PC-3 (cell line): ENCODE measurements at places on chromosomes 13 and 19.

- no peak overlapping the region for H3K4me3 ChIP-seq
- no peaks in the 10 kb centered on the region for H3K36me3 ChIP-seq
- H3K27me3 ChIP-seq: no peaks in the 10 kb centered on the region
- no peak overlapping the region for H3K27ac ChIP-seq
- no peak for DNase-seq
Observed at GRCh38 chr19:2331601-2332246, 3.2 kb downstream of the SPPL2B start.

DNA sequence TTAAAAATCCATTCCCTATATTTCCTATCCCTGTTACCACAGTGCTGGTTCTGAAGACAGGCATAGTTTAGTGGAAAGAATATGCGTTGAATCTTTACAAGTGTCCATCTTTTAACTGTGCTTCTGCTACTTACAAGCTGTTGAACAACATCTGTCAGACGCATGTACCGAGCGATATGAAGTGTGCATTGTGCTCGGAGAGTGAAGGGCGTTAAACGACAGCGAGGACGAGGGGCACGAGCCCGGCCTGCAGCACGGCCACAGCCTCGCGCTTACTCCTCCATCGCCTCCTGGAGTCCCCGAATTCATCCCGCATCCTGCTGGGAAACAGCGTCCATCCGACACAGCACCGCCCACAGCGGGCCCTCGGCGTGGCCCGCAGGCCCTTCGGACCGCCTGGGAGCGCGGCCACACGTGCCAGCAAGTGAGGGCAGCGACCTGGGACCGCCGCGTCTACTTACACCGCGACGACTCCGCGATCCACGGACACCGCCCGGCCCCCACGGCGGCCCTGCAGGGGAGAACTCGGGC lies 514 bp downstream of the PCID2 start:
- H3K4me3 ChIP-seq: peak overlapping the region; percentile 99
- DNase-seq: peak; percentile 22
- peaks cover 13% of the 10 kb centered on the region for H3K36me3 ChIP-seq
- H3K4me1 ChIP-seq: peaks cover 36% of the 10 kb centered on the region
- no peaks in the 10 kb centered on the region for H3K27me3 ChIP-seq

DNA sequence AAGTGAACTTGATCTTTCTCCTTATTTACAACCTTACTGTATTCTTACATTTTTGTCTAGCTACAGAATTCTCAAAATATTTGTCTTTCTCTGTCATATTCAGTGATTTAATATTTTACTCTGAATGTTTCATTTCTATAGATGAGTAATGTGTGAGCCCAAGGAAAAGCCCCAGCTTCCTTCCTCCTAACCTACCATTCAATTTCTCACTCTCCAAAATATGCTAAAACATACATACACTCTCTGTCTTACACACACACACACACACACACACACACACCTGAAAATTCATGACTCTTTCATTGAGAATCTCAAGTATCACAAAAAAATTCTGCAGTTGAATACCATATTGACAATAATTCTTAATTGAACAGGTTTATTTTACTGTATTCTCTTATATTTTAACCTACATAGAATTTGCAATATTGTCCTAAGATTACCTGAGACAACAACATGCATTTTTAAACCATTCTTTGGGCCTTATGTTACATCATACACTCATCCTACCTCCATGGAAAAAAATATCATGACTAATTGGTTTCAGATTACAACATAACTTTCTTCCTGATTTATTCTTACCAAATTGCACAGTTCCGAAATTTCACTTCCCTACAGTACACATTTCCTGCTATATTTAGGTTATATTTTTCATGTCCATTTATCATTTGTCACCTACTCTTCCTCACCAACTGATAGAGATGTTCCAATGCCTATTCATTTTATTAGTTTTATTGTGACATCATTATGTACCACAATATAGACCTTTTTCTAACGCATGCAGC lies 1965.6 kb upstream of the PCDH20 start:
- H3K36me3 ChIP-seq: no peaks in the 10 kb centered on the region
- H3K4me3 ChIP-seq: no peak overlapping the region
- H3K27me3 ChIP-seq: no peaks in the 10 kb centered on the region
- H3K4me1 ChIP-seq: no peaks in the 10 kb centered on the region
- H3K27ac ChIP-seq: no peak overlapping the region
- peak; percentile 11 for DNase-seq

DNA sequence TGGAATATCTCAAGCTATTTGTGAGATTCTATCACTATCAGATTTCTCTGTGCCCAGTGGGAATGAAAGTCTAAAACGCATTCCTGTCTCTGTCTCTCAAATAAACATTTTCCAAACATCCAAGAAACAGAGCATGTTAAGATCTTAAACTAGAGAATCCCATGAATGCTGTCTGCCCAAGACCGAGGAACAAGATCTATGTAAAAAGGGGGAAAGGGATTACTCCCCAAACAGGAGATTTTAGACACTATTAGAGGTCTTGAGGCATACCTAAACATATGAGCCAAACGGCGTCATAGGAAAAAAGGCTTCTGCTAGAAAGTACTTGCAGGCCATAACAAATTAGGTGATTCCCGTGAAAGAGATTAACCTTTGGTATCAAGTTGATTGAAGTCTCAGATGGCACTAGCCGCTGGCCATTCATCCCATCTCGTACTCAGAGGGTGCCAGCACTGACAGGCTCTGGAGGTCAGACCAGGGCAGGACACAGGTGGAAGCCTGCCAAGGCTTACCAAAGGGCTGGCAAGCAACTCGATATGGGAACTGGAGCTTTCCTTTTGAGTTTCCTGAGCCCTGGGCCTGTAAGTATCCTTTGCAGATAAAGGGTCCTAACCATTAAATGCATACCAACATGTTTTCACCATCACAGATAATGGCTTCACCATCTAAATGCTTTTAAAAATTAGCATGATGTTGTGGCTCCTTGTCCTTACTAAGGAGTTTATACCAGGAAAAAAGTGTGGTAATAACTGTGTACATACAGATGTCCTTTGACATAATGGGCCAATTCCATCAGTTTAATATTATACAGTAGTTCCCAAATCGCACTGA lies 225.2 kb downstream of the FOXO1 start:
- H3K36me3 ChIP-seq: no peaks in the 10 kb centered on the region
- DNase-seq: no peak
- no peaks in the 10 kb centered on the region for H3K27me3 ChIP-seq
- no peak overlapping the region for H3K4me3 ChIP-seq

- H3K36me3 ChIP-seq: no peaks in the 10 kb centered on the region; the same call in 1 of the 2 replicates
- peaks cover 11% of the 10 kb centered on the region for H3K4me1 ChIP-seq
- H3K4me3 ChIP-seq: no peak overlapping the region
- H3K27ac ChIP-seq: no peak overlapping the region
- DNase-seq: no peak
Observed at GRCh38 chr19:46533078-46533620, 37.5 kb upstream of the PNMA8B start.

DNA sequence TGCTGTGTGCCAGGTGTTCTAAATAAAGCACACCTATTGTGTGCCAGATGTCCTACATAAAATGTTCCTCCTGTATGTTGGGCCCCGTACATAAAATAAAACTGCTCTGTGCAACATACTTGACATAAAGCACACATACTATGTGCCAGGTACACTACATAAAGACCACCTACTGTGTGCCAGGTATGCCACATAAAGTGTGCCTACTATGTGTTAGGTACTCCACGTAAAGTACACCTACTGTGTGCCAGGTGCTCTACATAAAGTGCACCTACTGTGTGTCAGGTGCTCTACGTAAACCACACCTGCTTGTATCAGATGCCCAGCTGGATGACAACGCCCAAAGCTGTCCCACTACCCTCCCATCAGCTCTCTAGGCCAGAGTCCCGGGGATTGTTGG lies 5.8 kb upstream of the OR10H5 start:
- H3K36me3 ChIP-seq: no peaks in the 10 kb centered on the region
- H3K27me3 ChIP-seq: peaks cover under 1% of the 10 kb centered on the region; the same call in 1 of the 2 replicates
- H3K27ac ChIP-seq: no peak overlapping the region
- peaks cover 3% of the 10 kb centered on the region; the same call in 1 of the 2 replicates for H3K4me1 ChIP-seq
- DNase-seq: no peak

- no peak for DNase-seq
- H3K27me3 ChIP-seq: no peaks in the 10 kb centered on the region
- H3K4me3 ChIP-seq: no peak overlapping the region
- H3K4me1 ChIP-seq: no peaks in the 10 kb centered on the region
- H3K27ac ChIP-seq: no peak overlapping the region
Observed at GRCh38 chr13:106449096-106449495, 86.4 kb downstream of the EFNB2 start.

- no peak overlapping the region for H3K4me3 ChIP-seq
- no peak overlapping the region for H3K27ac ChIP-seq
- H3K27me3 ChIP-seq: no peaks in the 10 kb centered on the region
- no peak for DNase-seq
Observed at GRCh38 chr13:57030671-57031070, 110.0 kb upstream of the PRR20A start.

DNA sequence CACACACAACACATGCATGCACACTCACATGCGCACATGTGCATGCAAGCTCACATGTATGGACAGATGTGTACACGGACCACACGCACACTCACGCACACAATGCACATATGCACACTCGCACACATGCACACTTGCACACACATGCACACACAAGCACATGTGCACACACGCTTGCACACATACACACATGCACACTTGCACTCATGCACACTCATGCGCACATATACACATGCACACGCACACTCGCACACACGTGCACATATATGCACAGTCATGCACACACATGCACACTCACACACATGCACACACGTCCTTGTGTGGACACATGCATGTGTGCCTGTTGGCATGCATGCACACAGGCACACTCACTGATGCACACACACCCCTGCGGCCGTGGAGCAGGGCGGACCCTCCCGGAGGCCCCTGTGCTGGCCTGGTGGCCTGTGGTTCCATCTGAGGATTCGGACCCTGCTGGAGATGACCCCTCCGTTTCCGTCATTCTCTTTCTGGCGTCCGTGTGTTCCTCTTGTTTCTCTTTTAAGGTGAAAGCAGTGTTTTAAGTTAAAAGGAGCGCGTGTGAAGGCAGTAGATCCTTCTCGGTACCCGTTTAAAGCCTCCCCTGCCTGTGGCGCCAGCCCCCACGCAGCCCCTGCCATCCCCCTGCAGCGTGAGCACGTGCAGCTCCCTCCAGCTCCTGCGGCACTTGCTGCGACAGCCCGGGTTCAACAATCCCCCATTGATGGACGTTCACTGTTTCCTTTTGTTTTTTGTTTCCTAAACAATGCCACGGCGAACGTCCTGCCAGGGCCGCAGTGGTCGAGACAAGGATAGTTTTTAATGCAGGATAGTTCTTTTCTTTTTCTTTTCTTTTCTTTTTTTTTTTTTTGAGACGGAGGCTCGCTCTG lies 5.6 kb downstream of the NDUFS7 start:
- DNase-seq: no peak
- H3K27me3 ChIP-seq: no peaks in the 10 kb centered on the region
- H3K27ac ChIP-seq: no peak overlapping the region
- H3K4me1 ChIP-seq: no peaks in the 10 kb centered on the region
- peaks cover 5% of the 10 kb centered on the region; the same call in 1 of the 2 replicates for H3K36me3 ChIP-seq

GRCh38 chr13:97454699-97455098 lies 20.7 kb downstream of the RAP2A start:
- H3K27me3 ChIP-seq: no peaks in the 10 kb centered on the region
- no peaks in the 10 kb centered on the region for H3K4me1 ChIP-seq
- H3K4me3 ChIP-seq: no peak overlapping the region
- H3K36me3 ChIP-seq: no peaks in the 10 kb centered on the region
- no peak overlapping the region for H3K27ac ChIP-seq

- no peak overlapping the region for H3K27ac ChIP-seq
- no peaks in the 10 kb centered on the region for H3K4me1 ChIP-seq
- no peak overlapping the region for H3K4me3 ChIP-seq
Observed at GRCh38 chr19:34337739-34338138, 27.3 kb upstream of the GPI start.

DNA sequence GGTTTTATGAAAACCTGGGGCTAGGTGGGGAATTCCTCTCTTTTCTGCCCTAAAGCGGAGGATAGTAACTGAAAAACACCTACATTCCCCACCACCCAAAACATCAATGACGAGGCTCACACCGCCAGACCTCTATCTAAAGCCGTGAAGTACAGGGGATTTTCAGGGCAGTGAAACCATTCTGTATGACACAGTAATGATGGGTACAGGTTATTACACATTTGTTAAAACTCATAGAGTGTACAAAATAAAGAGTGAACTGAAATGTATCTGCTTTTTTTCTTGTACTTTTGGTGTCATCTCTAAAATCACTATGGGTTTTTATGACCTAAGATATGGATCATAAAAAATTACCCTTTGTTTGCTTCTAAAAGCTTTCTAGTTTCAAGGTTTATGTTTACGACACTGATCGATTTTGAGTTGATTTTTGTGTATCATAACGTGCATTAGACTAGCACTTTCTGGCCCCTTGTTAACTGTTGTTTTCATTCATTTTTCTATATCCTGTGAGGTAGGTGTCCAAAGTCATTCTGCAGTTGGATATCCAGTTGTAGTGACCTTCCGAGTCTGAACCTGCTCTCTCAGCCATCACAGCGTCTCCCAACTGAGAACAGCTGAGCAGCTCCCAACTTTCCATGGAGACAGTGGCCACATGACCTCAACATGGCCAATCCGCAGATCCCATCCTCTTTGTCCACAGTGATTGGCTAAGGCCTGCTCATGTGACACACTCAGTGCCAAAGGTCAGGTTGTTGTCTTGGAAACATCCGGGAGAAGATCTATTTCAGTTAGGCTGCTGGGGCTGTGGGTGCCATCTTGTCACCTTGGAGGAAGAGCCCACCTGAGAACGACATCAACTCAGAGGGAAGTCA lies 10.3 kb downstream of the MBD3L2B start:
- no peak overlapping the region for H3K4me3 ChIP-seq
- no peaks in the 10 kb centered on the region for H3K36me3 ChIP-seq
- H3K4me1 ChIP-seq: no peaks in the 10 kb centered on the region
- peaks cover 9% of the 10 kb centered on the region for H3K27me3 ChIP-seq
- DNase-seq: no peak
- H3K27ac ChIP-seq: no peak overlapping the region

DNA sequence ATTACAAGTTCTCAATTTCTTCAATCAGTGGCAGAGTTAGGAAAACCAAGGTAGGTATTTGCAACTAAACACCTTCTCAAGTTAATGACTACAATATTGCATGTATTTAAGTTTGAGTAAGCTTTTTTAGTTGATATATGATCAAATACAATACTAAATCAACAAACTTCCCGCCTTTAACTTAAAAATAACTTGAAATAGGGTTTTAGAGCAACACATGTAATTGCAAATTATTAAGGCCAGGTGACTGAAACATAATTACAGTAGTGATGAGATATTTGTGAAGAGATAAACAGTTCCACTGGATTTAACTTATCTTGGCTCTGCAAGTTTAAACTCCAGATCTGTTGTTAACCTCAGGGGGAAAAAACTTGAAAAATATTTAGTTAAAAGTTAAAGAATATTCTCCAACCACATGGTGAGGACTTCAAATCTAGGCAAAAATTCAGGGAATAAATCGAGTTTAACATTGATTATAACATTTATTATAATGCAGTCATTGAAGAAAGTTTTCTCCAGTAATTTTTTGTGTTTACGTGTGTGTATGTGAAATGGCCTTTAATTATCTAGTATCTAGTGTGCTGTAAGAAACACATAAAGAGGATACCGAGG lies 3.6 kb downstream of the DACH1 start:
- H3K4me1 ChIP-seq: no peaks in the 10 kb centered on the region
- H3K27me3 ChIP-seq: peaks cover 59% of the 10 kb centered on the region
- H3K27ac ChIP-seq: no peak overlapping the region
- H3K4me3 ChIP-seq: no peak overlapping the region
- no peak for DNase-seq
- no peaks in the 10 kb centered on the region for H3K36me3 ChIP-seq

GRCh38 chr19:19406878-19407632 lies 1.6 kb downstream of the GATAD2A start:
- H3K4me1 ChIP-seq: peaks cover 51% of the 10 kb centered on the region
- DNase-seq: peak; percentile 61
- H3K4me3 ChIP-seq: peak overlapping the region; percentile 85
- H3K27ac ChIP-seq: peak overlapping the region; percentile 54
- no peaks in the 10 kb centered on the region for H3K36me3 ChIP-seq
